Activated naive CD8-positive, alpha-beta T cell treated with anti-CD3 and anti-CD28 coated beads, Interleukin-2, amount 50 U/mL, for 24 hours (primary cell): ENCODE measurements at places on chromosomes 3 and 15.

DNA sequence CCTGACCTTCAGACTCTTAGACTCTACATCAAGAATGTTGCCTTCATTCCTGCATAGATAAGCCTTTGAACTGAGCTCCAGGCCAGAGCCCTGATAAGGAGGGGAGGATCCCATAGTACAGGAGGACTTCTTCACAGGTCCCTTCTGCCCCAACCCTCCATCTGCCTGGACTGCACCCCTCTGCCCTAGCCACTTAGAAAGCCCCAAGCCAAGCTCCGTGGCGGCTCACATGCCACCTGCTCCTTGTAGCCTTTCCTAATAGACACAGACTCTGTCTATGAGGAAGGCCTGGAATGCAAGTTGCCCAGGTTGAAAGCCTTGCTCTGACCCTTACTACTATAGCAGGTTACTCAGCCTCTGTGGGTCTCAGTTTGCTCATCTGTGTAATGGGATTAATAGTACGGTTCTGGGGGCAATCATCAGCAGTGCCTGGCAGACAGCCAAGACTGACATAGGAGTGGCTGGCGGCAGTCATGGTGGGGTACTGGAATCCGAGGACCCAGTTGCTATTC, 11.6 kb downstream of the PCSK6 start:
- no peak for DNase-seq

DNA sequence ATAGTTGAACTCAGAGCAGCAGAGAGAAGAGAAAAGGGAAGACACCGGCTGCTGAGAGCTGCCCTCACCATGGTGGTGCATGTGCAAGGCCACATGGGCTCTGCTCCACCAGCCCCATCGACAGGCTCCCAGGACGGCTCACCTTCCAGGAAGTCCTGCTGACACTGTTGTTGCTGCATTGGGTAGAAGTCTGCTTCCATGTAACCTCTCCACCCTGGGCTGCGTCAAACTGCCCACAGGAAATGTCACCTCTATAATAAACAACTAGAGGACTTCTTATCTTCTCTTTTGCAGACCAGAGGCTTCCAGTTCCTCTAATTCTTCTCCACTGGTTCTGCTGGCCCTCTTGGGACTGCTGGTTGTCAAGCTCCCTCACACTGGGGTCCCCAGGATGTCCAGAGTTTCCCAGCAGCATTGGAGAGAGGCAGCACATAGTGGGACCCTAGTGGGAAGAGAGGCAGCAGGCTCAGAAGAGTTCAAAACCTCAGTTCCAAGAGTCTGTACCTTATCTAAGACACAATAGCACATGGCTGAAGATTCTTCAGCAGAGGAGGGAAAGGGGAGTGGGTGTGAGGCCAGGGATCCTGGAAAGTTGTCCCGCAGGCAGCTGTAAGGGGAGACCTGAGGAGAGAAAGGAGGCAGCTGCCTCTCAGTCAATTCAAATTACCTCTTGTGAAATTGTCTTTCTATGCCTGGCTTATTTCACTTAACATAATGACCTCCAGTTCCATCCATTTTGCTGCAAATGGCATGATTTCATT, 5.8 kb upstream of the CCR3 start:
- DNase-seq = no peak

DNA sequence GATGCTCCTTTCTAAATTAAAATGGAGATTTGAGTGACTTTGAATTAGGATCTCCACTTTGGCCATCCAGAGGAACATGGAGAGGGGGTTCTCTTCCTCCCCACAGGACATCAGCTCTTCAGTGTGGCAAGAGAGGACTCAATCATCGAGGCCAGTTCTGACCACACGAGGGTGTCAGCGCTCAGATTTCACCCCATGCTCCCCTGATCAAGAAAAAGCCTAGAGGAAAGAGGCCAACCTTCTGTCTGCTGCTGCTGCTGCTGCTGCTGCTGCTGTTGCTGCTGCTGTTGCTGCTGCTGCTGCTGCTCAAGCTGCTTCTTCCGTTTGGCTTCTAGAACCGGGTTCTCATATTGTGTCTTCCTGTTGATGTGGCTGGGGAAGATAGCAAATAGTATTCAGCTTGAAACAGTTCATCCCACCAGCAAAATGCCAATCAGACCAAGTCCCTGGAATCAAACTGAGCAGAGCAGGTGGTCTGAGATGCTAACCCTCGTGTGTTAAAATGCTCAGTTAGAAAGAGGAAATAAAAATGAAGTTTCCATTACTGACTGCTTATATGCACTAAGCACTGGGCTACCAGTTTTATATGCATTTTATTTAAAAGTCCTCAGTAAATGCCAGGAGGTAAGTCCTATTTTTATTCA, 599.0 kb downstream of the MAGI1 start:
- DNase-seq = no peak

- no peak for DNase-seq
These were observed 23.1 kb upstream of the GOLGA8B start for GRCh38 chr15:34606545-34606944.

DNA sequence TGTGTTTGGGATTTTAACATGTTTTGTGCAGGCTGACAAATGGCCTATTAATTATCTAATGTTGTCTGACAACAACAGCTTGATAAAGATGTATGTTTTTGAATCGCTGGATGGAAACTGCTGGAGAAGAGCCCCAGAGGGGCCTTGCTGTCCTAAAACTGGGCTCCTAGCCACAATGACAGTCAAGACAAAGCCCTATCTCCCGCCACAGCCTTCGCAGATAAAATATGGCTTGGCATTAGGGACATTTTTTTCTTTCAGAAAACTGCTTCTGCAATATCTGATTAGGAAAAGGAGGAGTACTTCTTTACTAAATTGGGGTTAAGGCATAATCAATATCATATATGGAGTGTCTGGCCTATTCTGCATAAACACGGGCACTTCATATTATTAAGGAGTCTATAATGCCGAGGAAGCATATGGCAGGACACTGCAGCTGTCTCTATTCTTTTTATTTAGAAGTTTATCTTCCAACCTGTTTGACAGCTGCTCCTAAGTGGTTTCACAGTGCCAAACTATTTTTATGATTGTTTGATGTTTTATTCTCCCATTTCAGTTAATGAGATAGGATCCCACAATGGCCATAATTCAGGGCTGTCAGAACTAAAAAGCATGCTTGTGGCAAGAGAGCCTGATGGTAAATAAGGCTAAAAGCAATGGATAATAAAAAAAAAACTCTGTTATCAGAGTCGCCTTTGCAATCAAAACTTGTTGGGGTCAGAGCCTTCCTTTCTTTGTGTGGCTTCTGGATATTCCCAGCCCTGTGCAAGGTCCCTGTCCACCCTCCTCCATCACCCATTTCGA, 210.1 kb downstream of the MECOM start:
- DNase-seq = no peak

DNA sequence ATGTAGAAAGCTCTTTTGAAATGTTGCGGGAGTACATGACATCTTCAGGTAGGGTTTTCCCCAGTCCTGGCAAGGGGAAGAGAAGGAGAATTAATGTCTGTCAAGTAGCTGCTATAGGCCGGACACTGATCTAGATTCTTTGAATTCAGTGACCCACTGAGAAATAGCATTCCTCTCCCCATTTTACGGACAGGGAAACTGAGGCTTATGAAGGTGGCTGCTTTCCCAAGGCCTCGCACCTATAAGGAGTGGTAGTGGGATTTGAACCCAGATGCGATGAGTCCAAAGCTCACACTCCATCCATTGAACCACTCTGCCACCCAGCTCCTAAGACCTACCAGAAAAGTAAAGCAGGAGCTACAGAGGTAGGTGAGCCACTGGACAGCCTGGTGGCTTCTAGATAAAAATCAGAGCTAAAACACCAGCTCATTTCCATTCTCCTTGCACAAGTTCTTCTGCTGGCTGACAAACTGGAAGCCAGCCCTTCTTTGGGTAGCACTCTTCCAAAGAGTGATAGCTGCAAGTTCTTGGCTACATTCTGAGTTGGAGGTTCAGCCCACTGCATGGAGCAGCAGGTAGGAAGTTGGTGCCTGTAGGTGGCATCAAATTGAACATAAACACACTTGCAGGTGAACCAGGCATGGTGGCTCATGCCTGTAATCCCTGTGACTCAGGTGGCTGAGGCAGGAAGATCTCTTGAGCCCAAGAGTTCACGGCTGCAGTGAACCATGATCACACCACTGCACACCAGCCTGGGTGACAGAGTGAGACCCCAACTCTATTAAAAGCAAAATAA, 22.0 kb downstream of the ZNF710 start:
- no peak for DNase-seq

DNA sequence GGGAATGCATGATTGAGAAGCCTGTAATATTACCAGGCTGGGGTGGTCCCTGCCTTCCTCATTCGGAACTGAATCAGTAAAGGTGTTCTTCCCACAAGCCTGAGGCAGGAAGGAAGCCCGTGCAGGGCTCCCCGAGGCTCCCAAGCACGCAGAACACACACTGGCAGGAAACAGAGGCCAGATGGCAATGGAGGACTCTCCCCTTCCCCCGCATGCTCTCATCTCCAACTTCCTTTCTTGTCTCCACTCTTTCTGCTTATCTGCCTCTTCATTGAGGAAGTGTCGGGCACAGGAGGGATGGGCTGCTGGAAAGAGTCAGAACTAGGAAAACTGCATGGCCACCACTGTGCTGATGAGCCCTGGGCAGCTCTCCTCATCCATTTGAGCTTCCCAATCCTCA, 123.5 kb downstream of the NUP210 start:
- no peak for DNase-seq

- DNase-seq = no peak
These were observed 430.1 kb downstream of the TUSC7 start for GRCh38 chr3:117139681-117140080.

DNA sequence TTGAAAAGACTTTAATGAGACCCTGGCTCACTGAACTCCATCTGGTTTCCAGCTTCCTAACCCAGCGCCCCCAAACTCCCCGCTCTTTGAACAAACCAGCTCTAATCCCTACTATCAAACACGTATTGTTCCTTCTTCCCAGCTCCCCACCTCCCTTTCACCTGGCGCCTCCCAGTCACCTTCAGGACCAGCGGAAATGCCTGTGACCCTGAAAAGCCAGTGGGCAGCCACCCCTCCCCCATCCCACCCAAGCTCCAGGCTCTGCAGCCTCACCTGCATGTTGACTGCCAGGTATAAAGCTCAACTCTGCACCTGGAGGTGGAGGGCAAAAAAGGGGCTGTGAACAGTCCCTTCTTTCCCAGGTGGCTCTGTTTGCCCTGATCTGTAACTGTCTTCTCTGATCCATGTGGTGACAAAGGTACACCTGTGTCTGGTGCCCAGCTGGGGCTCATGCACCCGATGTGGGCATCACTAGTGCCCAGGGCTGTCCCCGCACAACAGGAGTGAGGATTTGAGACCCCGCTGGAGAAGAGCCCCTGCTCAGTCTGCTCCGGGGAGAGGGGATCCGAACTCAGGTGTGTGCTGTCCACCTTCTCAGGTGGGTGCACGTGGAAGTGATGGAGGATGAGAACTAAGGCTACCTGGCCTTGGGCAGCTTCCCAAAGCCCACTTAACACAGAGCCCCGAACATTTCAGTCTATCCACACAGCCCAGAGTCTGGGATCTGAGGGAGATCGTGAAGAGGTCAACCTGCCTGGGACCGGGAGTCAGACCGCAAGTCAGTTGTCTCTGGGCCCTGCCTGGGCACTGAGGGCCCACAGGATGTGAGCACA, 128.9 kb downstream of the NSMCE3 start:
- no peak for DNase-seq

DNA sequence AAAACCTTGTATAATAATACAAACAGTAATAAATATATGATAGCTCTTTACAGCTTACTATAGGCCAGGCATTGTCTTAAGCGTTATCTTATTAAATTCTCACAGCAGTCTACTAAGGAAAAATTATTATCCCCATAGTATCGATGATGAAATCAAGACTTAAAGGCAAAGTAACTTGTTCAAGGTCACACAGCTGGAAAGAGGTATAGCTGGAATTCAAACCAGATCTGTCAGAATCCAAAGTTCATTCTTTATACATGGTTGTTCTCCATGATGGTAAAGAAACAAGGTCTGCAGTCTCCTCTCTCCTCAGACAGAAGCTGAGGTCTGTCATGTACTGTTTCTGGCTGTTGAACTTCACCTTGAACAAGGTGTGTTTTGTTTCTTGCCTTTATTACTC, 15.4 kb upstream of the SLC22A13 start:
- no peak for DNase-seq

- no peak for DNase-seq
These were observed 322.2 kb downstream of the SLC9A9 start for GRCh38 chr3:143526011-143526545.
